ENCODE measurements at places on chromosomes 3 and 15.

DNA sequence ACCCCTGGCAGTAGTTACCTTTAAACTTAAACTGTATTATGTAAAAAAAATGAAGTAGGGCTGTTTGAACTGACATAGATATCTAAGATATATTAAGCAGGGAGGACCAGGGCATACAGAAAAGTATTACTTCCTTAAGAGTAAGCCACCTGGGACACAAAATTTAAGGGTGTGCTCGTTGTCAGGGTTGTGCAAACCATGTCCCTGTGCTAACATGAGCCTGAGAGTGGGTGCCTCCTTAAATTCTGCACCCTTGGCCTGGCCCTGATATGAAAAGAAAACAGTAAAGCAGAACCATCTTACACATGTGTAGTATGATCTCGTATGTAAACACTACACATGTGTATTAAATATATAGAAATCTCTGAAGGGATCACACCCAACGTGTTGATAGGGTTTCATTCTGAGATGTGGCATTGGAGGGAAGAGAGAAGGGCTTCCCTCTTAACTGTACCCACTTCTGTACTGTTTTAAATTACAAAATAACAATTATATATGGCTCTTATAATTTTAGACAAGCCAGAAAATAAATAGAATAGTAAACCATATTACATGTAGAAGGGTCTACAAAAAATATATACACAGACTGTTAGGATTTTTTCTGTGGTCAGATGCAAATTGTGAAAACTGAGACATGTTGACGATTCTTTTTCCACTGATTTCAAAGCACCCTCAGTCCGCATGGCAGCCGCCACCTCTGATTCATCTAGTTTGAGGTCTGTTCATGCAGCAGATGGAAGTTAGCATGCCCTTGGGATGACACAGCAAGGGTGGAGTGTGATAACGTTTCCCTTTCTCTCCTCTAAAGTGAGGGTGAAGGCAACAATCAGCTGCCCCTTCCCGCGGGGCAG, 400.8 kb upstream of the PROK2 start:
- peak; percentile 74 for DNase-seq

DNA sequence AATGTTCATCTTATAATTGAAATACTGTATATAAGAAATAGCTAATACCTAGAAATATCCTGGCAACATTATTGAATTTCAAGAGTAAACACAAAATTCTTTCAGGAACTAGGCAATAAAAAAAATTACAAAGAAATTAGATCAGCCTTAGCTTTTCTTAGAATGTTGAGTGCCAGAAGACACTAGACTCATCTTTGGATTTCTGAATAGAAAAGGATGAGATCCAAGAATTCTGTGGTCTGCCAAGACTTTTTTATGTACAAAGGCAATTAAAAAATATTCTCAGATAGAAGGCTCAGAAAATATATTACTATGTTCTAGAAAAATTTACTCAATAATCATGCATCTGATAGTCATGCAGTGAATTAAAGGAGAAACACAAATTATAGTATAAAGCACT, 294.5 kb upstream of the CDIN1 start:
- DNase-seq, result peak; percentile 4

- DNase-seq, result peak; percentile 71
Observed at GRCh38 chr3:37290551-37290950, 116.2 kb upstream of the LRRFIP2 start.

GRCh38 chr3:174330303-174330702, 528.8 kb upstream of the NAALADL2 start:
- peak; percentile 98 for DNase-seq

Data from EL (cell line).